ENCODE measurements at places on chromosomes 1 and 21.

GRCh38 chr1:152487871-152488270, 22.7 kb upstream of the LCE5A start:
- no peak for DNase-seq

DNA sequence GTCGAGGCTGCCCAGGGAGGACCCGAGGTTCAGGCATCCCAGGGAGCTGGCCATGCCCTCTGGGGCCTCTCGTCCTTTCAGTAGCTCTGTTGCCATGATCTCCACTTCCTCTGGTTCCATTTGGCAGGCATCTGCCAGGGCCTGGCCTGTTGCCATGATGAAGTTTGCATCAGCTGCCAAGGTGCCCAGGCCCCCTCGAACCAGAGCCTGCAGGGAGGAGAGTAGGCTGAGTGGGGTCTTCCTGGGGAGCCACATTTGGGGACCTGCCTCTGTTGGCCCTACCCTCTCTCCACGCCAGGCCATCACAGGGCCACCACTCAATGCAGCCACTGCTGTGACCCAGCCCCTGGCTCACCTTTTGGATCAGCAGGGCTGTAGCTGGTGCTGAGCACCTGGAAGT, 16.4 kb upstream of the KIF21B start:
- no peak for DNase-seq

GRCh38 chr1:104636581-104636980, 886.9 kb downstream of the AMY1C start:
- no peak for DNase-seq

GRCh38 chr1:23184212-23184934, 15.7 kb upstream of the LUZP1 start:
- DNase-seq, result no peak

DNA sequence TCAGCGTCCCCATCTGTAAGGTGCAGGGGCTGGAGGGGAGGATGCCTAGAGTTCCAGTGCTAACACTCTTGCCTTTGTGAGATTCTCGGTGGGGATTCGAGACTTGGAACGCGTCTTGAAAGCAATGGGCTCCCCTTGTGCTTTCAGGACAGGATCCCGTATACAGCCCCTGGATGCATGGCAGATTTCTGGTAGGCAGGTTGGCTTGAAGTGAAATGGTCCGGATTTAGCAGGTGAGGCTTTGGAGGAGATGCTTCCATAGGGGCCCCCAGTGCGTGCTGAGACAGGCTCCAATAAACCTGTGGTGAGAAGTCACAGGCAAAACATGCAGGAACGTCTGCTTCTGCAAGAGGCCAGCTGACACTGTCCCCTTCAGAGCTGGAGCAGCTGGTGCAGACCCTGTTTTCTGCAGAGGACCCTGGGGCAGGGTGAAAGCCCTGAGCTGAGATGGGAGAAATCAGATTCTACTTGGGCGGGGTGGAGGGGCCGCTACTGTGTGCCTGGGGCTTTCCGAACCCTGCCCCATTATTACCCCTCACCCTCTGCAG, 270.4 kb downstream of the PTPRU start:
- no peak for DNase-seq

- DNase-seq, result no peak
Measured at GRCh38 chr1:91022518-91022929, 689 bp upstream of the ZNF644 start.

DNA sequence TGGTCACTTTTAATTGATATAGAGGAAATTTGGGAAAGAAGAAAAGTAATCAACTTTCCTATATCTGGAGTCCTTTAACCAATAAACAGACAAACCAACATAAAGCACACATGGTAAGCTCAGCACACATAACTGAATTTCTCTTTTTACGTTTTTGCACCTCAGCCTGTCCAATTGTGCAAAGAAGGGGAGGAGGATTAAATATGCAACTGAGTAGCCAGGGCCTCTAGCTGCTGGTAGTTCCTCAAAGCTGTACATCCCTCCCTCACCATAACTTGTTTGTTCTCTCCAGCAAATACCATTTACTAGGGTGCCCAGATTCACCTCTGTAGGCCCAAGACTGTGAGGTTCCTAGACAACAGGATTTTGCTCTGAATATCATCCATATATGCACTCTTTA, 25.4 kb downstream of the ST6GALNAC5 start:
- no peak for DNase-seq

- no peak for DNase-seq
Measured at GRCh38 chr1:232507571-232507970, 122.4 kb downstream of the SIPA1L2 start.
